ENCODE measurements at places on chromosomes 16 and 17. TPM values are rescaled to one million over a fixed set of nuclear protein-coding genes. Genes with fewer than 3 reads are reported as not detected.

- DNase-seq: no peak
These were observed 17.9 kb upstream of the HEXD start for GRCh38 chr17:82400206-82400605.

DNA sequence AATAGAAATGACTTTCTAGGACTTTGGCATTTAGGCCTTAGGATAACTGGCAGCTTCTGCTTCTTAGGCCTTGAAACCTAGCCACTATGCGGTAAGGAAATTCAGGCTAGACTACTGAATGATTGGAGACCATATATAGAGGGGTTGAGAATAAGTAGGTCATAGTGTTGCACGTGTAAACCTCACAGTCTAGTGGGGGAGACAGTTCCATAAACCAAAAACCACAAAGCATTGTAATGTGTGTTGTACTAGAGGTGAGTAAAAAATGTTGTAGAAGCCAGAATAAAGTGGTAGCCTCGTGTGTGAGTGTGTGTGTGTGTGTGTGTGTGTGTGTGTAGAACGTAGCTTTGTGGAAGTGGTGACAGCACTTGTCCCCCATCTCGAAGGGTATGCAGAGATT lies 188.5 kb downstream of the MAP2K6 start:
- no peak for DNase-seq

- no peak for DNase-seq
These were observed 20.5 kb downstream of the ZNF385C start for GRCh38 chr17:42077755-42078154.

EFCAB13 gene
- total RNA-seq: 9.2 TPM

CACNG3 gene
- total RNA-seq: not detected

BORCS6 gene
- 8.7 TPM for total RNA-seq
